ENCODE measurements at places on chromosomes 5 and 9.

GRCh38 chr5:374631-375335 is 53.3 kb downstream of the AHRR start:
- no peak for DNase-seq

DNA sequence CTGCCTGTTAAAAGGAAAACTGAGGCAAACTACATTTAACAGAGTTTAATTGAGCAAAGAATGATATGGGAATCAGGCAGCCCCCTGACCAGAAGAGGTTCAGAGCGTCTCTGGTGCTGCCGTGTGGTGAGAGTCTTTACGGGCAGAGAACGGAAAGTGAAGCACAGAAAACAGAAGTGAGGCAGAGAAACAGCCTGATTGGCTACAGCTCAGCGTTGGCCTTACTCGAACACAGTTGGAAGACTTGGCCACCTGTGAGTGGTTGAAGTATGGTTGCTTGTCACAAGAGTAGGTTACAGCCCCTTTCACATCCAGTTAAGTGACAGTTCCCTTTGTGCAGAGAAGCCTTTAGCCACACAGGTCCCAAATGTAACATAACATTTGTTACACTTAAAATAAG is 16.9 kb upstream of the FBP1 start:
- peak; percentile 37 for DNase-seq

GRCh38 chr5:77620405-77620804 is 18.1 kb downstream of the OTP start:
- DNase-seq = no peak

DNA sequence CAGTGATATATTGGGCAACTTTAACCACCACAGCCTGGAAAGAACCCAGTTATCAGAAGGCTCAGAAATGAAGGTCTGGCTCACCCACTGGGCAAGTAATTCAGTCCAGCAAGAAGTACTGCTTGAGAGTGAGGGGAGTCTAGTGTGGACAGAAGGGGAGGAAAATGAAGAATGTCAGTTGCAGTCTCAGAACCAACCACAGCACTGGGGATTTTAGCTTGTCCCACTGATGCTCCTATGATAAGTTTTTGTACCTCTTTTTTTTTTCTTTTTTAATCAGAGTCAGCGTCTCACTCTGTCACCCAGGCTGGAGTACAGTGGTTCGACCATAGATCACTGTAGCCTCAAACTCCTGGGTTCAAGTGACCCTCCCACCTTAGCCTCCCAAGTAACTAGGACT is 9.4 kb upstream of the CD72 start:
- DNase-seq = no peak

DNA sequence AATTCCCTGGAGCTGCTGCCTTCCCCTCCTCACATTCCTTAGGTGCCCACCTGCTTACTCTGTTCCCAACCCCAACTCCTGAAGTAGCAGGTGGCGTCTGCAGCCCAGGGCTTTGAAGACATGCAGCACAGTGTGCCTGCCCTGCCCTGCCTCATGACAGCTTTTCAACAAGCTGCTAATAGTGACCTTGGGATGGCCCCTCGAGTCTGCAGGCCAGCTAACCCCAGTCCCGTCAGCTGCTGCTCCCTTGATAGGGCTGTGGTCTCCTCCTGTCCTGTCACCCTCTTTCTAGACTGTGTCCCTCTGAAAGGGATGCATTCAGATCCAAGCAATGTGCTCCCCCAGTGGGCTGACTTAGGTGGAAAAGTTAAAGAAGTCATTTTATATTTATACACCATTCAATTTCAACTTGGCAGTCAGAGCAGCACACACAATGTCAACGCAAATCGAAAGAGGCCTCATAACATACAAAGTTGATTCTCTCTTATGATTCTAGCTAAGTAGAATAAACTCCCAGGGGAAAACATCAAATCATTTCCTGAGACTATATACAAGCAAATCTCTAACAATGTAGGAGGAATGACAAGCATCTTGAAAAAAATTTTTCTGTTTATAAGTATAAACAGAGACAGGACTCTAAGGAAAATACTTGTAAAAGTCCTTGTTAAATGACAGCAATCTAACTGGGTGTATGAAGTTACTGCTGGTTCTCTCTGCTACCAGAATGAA is 37.9 kb downstream of the ADRB2 start:
- no peak for DNase-seq

- no peak for DNase-seq
Measured at GRCh38 chr5:65055938-65056337, 287.2 kb downstream of the CWC27 start.

DNA sequence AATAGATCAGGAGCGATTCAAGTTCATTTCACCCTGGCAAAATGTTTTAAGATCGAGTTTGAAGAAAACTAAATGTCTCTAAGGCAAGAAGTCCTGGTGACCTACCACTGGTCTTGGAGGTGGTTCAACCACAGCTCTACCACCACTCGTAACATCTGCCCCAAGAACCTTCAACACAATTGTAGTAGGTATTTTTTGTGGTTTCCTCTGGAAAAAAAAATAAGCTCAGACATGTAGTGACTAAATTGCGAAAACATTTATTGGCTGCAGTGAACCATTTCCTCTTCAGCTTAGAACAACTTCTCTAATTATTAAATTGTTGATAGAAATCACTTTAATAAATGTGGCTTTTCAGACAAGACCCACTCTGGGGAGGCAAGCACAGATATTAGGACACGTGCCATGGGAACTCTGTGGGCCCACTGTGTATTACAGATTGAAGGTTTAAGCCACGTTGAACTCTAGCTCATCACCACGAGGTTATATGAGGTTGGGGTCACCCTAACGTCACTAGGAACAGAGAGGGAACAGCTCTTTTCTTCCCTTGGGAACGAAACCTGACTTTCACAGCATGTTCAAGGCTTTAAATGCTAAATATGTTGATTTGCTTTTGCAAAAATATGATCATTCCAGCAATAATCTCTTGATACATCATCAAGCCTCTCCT is 142.9 kb downstream of the HSD17B3 start:
- DNase-seq = no peak

GRCh38 chr5:73446631-73447529 is 1.7 kb downstream of the FOXD1 start:
- DNase-seq = no peak

DNA sequence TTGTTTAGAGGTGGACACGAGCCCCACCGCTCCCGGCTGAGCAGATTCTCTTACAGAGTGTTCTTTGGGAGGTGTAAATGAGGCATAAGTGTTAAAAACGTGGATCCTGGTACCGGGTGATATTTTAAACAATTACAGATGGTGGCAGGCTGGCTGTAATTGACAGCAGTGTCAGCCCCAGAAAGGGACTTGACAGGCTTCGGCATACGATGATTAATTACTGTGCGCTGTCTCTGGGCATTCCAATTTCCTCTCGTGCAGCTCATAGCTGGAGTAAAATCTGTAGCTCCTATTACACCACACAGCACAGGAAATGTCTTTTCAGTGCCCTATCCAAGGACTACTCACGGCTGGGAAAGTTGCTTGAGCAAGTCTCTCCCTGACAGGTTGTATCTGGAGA is 305.4 kb upstream of the IRX2 start:
- DNase-seq = no peak

DNA sequence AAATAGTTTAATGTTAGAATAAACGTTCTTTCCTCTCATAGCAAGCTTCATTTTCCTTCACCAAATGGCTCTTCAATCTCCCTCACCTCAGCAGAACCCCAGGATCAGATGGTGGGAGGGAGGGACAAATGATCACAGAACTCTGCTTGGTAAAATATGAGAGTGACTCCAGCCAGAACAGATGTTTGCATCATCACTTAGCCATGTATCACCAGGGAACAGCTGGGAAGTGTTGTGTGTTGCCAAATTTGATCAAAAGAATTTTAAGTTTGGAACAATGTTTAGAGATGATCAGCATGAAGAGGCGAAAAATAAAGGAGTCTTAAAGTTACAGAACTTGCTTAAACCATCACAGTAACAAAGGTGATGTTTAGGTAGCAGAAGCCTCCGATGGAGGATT is 115.7 kb downstream of the FRMD3 start:
- no peak for DNase-seq

GRCh38 chr9:129571298-129572051 is 49.4 kb downstream of the C9orf50 start:
- DNase-seq = no peak

- no peak for DNase-seq
Measured at GRCh38 chr5:8943301-8943700, 602.6 kb downstream of the SEMA5A start.

- no peak for DNase-seq
Measured at GRCh38 chr5:172801179-172801671, 30.2 kb upstream of the DUSP1 start.

DNA sequence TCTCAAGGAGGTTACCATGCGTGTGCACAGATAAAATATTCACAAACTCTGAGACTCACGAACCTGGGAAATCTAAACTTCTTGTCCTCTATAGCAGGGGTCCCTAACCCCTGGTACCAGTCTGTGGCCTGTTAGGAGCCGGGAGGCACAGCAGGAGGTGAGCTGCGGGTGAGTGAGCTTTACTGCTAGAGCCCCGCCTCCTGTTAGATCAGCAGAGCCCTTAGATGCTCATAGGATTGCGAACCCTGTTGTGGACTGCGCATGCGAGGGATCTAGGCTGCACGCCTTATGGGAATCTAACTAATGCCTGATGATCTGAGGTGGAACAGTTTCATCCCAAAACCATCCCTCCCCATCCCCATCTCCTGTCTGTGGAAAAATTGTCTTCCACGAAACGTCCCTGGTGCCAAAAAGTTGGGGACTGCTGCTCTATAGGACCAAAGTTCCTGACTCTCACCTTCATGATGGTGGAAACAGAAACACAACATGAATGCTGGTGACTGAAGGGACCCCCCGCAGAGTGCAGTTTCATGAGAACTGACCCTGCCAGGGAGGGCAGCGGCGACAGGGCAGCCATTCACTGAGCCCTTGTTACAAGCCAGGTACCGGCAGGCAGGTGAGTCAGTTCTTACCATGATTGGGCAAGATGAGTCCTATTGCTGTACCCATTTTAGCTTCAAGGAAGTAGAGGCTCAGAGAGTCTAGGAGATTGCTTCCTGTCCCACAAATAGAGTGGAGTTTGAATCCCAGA is 181.9 kb downstream of the RGS3 start:
- DNase-seq = no peak

- DNase-seq = peak; percentile 2
Measured at GRCh38 chr5:78972654-78973428, 12.3 kb downstream of the ARSB start.

DNA sequence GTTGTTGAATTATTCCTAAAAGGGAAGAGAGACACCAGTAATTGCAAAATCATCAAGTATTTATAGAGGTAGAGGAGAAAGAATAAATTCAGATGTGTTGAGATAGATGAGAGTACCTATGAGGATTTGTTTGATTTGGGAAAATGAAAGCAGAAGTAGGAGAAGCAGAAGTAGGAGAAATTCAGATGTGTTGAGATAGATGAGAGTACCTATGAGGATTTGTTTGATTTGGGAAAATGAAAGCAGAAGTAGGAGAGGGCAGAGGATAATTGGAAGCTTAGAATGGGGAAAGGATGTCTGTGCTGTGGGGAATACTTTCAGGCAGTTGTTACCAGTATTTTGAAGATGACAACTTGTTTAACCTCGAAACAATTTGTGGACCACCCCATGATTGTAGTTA is 35.1 kb upstream of the ZCCHC7 start:
- no peak for DNase-seq

GRCh38 chr9:73093740-73094379 is 57.8 kb upstream of the ANXA1 start:
- DNase-seq = no peak

DNA sequence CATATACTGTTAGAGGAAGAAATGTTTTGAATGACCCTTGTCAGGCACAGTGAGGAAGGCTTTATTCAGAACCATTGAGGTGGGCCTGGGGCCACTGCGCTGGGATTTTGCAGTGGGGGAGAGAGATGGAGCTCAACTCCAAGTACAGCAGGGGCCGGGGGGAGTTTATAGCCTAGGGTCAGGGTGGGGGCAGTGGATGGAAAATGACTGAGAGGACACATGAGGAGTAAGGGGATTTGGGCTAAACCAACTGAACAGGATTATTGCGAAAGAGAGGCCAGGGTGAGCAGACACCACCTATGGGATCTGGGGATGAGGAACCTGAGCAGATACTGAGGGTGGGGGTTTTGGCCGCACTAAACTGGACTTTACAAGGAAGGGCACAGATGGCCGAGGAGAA is 6.3 kb downstream of the CEP72 start:
- DNase-seq = no peak

- no peak for DNase-seq
Measured at GRCh38 chr9:6439051-6439703, 26.2 kb downstream of the UHRF2 start.

- no peak for DNase-seq
Measured at GRCh38 chr5:94072116-94072515, 330.7 kb upstream of the POU5F2 start.

DNA sequence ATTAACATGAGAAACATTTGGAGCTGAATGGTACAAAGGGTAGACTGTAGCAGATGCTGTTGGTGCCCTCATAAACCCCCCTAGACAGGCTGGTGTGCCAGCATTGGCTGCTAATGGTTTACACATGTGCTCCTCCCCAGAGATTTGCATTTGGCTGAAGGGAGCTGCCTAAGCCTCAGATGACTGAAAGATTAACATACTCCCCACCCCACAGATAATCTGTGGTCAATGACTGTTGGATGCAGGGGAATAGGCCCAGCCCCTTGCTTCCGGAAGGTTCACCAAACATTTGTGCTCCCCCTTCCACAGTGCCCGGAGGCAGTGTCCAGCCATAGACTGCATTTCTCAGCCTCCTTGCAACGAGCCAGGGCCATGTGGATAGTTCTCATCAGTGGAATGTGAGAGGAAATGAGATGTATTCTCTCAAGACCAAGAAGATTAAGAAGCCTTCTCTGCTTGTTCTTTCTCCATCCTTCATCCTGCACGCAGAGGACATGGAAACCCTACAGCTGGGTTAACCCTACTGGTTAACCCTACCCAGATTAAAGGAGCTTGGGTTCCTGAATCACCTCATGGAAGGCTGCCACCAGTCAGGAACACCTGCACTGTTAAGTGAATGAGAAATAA is 79.6 kb downstream of the PHAX start:
- no peak for DNase-seq

DNA sequence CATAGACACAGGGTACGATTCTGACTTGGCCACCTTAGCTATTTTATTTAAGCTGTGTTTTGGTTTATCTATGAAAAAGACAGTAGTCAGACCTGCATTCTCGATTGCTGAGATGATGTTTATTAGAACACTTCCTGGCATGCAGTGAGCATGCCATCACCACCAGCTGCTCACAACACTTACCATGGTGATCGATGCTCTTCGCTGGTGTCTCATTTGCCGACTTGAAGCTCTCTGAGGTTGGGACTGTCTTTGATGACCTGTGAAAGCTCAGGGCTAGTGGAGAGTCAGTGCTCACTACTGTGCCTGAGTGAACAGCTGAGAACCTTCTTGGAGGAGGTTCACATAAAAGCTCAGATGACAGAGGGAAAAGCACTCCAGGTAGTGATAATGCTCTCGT is 4.4 kb upstream of the C9orf153 start:
- DNase-seq = no peak

DNA sequence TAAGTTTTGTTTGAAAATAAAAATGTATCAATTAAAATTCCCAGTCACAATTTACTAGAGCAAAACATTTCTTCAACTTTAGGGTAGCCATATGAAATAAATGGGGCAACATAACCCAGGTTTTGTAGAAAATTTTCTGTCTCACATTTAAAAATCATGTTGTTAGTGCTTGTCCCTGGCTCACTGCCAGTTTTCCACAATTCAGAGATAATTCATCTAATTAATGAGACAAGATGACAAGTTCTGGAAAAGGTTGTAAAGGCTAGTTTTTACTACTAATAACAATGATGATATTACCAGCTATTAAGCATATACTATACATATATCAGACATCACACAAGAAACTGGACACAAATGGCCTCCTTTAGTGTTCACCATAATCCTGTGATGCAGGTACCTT is 45.9 kb downstream of the MEGF9 start:
- no peak for DNase-seq

All from anterior cingulate cortex (tissue), 58 donors.